ENCODE measurements at places on chromosomes 2 and 18. TPM values are rescaled to one million over a fixed set of nuclear protein-coding genes. Genes with fewer than 3 reads are reported as not detected.
A peak's percentile ranks its signal among the peaks of the same experiment; 100 is the strongest.

- peaks cover 32% of the 10 kb centered on the region for H3K4me1 ChIP-seq
- no peaks in the 10 kb centered on the region for H3K27me3 ChIP-seq
- no peak overlapping the region for H3K4me3 ChIP-seq
Measured at GRCh38 chr2:98710734-98711133, 20.2 kb downstream of the MGAT4A start.

DNA sequence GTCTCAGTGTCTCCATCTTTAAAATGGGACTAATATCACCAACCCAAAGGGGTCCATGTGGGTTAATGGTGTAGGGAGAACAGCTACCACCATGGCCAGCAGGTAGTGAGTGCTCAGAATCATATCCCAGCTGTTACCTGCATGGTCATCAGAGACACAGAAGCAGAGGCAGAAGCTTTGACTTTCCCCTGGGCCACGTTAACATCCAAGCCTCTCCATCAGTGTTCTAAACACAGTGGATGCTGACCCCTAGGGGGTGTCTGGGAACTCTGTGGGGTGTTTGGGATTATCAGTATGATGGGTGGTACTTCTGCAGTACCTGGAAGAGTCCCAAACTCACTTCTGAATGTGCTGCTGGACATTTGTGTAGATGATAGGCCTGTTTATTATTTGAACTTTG lies 93.6 kb downstream of the GYPC start:
- H3K36me3 ChIP-seq: no peaks in the 10 kb centered on the region
- H3K4me3 ChIP-seq: no peak overlapping the region
- no peaks in the 10 kb centered on the region for H3K27me3 ChIP-seq
- H3K4me1 ChIP-seq: no peaks in the 10 kb centered on the region
- DNase-seq: no peak

DNA sequence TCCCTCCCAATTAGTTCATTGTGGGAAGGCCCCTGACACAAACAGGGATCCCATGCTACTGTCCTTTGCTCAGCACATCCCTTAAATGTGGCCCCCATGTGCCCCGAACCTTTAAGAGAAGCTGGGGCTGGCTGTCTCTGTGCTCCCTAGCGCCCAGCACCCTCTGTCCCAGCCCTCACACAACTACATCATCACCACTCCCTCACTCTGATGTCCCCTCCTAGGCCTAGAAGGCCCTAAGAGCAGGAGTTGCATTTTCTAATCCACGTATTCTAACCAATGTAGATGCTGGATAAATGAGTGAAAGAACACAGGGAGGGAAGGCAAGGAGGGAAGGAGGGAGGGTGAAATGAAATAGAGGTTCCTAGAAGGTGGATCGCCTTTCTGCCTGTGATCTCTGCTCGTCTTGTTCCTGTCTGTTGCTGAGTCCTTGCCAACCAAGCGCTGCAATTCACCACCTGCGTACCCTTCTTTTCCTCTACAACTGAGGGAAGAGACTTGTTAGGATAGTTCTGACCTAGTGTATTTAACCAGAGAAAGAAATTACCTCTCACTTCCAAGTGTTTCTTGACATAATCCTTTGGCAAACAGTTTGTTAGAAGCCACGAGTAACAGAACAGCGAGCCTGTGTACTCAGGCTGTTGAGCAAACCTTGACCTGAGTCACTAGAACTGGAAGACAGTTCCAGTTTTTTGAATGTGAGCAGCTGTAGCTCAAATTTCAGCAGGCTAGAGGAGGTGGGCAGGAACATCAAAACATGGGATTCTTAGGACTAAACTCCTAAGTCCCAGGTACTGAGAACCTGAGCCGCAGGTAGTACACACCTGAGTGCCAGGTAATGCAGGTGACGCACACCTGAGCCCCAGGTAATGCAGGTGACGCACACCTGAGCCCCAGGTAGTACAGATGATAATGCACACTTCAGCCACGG lies 181.5 kb upstream of the ID2 start:
- H3K36me3 ChIP-seq: no peaks in the 10 kb centered on the region
- no peak overlapping the region for H3K4me3 ChIP-seq
- H3K27ac ChIP-seq: no peak overlapping the region
- no peaks in the 10 kb centered on the region for H3K4me1 ChIP-seq
- no peaks in the 10 kb centered on the region for H3K27me3 ChIP-seq
- peak; percentile 66 for DNase-seq

Gene NTSR2
- not detected for total RNA-seq

Measured in sigmoid colon (tissue), 7 donors.